Progenitor cell of endocrine pancreas (in vitro differentiated cells): ENCODE measurements at places on chromosomes 16 and 17.

- no peak for DNase-seq
These were observed 18.0 kb upstream of the NAGS start for GRCh38 chr17:43986225-43986981.

DNA sequence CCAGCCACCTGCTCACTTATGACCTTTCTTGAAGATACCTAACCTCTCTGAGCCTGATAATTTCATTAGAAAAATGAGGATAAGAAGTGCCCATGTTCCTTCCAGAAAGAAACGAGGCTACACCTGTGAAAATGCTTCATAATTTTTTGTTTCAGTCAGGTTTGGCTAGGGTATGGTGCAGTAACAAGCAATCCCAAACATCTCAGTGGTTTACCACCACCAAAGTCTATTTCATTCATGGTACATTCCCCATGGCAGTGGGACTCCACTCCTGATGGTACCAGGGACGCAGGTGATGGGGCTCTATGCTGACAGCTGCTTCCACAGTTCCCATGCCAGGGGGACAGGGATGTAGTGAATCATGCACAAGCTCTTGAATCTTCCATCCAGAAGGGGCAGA, 147.6 kb upstream of the CES5A start:
- DNase-seq, result no peak

- no peak for DNase-seq
These were observed 256.7 kb downstream of the CBLN1 start for GRCh38 chr16:49024896-49025295.

GRCh38 chr17:17070931-17071330, 28.7 kb downstream of the MPRIP start:
- DNase-seq, result no peak

- no peak for DNase-seq
These were observed 99.1 kb downstream of the RBFOX1 start for GRCh38 chr16:7431723-7432122.

GRCh38 chr17:2986925-2987324, 76.5 kb downstream of the OR1D5 start:
- DNase-seq, result no peak

DNA sequence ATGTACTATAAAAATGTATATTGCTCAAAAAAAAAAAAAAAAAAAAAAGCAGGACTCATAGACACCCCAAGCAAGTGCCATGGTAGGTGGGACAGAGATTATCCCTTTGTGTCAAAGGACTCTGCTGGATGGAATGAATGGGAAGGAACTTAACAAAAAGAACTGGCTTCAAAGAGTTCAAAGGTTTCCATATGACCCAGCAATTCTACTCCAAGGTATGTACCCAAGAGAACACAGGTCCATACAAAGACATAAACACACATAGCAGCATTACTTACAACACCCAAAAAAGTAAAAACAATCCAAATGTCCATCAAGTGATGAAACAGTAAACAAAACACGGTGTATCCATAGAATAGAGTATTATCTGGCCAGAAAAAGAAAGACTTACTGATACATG, 255.2 kb downstream of the SLC39A11 start:
- no peak for DNase-seq

DNA sequence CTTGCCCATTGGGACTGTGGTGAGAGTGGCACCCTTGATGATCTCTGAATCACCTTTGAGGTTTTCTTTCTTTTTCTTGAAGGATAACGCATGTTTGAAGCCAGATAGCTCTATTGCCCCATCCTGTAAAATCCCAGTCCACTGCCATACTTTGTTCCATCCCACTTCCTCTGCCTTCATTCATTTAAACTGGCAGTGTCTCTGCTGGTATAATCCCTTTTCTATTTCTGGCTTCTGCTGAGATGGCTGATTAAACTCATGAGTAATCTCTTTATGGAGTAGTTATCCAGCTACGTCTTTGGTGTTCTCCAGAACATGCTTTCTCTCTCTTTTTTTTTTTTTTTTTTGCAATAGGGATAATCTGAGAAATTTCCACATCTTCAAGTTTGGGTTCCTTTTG, 656.5 kb upstream of the SALL1 start:
- no peak for DNase-seq

- DNase-seq, result no peak
These were observed 1260.0 kb downstream of the CDH8 start for GRCh38 chr16:60776281-60776680.

DNA sequence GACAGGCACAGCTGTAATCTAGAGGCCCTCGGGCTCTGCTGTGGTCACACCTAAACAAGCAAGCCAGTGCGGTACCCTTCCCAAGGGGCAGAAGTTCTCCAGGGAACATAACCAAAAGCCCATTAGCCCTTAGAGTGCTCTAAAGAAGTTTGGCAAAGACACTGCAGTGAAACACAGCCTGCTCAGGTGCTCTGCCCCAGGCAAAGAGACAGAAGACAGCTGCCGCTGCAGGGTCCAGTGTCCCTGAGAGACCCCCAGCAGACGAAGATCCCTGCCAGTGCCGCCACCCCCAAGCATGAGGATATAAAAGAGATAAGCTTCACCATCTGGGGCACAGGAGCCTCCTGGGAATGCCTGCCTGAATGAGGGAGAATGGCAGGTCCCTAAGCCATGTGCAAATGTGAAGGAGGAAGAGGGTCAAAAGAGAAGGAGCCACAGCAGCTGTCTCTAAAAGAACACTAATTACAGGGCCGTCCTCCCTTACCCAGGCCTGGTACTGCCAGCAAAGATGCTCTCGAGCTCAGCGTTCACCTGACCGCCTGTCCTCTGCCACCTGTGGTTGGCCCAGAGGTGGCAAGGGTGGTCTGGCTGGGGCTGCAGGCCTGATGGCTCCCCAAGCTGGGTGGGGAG, 29.7 kb downstream of the CUEDC1 start:
- DNase-seq, result no peak

DNA sequence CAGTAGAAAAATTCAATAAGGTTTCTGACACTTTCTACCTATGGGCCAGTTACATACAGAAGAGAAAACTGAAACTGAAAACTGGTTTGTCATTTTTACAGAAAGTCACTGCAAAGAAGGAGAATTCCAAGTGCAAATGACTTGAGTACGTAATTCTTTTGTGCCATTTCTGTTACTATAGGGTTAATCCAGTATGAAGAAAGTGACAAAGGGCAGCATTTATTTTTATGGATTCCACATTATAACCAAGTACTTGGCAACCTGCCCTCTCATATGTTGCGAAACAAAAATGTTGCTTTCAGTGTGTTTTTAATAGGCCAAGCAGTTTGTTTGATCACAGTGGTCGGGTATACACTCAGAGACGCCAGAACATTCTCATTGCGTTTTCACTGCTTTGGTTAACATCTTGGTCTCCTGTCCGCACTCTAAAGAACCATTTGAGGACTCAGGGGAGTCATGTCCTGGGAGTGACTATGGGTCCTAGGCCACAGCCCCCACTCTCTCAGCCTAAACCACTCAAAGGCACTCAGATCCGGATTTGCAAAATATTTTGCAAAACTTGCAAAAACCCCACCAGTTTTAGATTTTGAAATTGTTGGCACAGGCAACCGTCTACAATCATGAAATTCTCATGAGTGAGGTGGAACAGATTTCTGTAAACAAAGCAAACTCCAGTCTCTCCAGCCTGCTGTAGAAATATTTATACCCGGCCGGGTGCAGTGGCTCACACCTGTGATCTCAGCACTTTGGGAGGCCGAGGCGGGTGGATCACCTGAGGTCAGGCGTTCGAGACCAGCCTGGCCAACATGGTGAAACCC, 15.4 kb upstream of the HELZ start:
- DNase-seq, result no peak

- DNase-seq, result no peak
These were observed 8.0 kb upstream of the CPPED1 start for GRCh38 chr16:12811441-12812383.

- no peak for DNase-seq
These were observed 43.0 kb downstream of the SNX11 start for GRCh38 chr17:48150597-48151001.

DNA sequence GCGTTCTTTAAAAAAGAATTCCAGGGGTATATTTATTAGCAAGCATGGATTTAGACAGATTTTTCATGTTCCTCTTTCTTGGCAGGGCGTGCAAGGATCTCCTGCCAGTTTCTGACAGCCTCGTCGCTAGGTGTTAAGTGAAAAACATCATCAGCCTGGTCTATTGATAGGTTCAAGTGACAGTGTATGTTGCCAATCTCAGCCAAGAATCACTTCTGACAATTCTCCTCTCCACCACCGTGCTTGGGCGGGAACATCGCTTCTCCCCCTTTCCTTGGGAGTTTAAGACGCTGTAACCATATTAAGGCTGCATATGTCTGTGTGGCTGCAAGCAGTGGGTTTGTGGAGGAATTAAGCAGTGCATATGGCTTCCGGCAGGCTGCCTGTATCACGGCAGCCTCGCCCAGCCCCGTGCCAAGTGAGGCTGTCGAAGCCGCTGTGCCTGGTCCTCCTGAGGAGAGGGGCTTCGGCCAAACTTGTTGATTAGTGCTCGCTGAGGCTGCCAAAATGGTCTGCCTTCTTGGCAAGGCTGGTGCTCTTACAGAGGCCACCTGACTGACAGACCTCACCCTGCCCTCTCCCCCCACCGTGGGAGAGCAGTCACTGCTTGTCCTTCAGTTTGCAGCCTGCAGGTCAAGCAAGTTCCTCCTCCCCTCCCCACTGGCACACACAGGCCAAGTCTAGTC, 132.2 kb upstream of the MPHOSPH6 start:
- no peak for DNase-seq

- DNase-seq, result no peak
These were observed 762 bp upstream of the CSF3 start for GRCh38 chr17:40014375-40014980.

DNA sequence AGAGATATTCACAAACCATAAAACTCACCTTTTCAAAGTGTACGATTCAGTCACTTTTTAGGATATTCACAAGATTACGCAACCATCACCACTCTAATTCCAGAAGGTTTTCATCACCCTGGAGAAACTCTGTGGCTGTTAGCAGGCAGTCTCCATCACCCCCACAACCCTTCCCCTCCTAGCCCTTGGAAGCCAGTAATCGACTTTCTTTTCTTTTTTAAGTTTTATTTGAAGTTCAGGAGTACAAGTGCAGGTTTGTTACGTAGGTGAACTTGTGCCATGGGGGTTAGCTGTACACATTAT, 363.5 kb downstream of the CPPED1 start:
- no peak for DNase-seq

GRCh38 chr17:62621223-62621622, 6.2 kb upstream of the MRC2 start:
- no peak for DNase-seq

- no peak for DNase-seq
These were observed 44.6 kb downstream of the ABAT start for GRCh38 chr16:8718851-8719680.

- no peak for DNase-seq
These were observed 9.8 kb downstream of the ESRP2 start for GRCh38 chr16:68226116-68226515.

- DNase-seq, result peak; percentile 61
These were observed 1.5 kb downstream of the NDRG4 start for GRCh38 chr16:58501242-58502131.

DNA sequence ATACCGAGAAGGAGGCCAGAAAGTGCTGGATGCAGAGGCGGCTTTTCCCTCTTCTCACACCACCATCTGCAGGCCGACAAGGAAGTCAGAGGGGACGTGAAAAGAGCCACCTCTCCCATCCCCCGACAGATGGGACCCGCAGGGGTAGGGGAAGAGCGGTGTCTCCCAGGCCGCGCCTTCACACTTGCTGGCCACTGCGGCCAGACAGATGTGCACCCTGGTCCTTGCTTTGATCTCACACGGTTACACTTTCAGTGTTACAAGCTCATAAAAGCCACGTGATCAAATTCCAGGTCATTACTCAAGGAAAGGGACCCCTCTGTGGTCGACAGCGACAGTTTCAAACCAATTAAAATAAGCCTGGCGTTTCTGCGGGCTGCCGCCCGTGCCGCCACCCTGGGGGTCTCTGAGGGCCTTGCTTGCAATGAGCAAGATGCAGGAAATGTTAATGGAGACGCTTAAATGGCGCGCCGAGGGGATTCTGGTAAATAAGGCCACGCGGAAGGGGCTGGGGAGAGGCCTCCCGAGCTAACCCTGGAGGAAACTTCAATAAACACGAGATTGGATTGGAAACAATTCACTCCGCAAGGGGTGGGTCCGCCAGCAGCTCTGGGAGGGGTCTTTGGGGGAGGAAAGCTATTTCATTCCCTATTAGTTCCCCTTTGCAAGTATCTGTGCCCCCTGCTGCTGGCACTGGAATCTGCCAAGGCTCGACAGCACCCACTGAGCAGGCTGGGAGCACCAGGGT, 240.9 kb downstream of the ENGASE start:
- no peak for DNase-seq

DNA sequence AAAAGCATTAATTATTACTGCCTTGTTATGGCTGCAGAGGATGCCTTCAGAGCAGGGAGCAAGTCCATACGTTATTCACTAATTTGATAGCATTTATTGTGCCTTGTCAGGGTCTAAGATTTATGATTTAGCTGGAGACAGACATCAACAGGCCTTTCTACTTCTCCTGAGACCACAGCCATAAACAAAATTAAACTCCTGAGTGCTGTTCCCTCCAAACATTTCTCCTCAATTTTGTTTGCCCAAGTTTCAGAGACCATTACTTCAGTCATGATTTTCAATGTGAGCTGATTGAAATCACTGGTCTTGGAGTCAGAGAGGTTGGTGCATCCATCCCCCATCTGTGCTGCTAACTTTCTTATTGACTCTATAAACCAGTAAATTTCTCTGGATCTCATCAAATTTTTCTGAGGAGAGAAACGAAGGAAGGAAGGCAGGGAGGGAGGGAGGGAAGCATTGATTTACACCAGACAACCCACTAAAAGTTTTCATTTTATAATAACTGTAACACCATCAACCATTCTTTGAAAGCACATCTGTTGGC, 423.6 kb upstream of the CDH11 start:
- DNase-seq, result no peak

- no peak for DNase-seq
These were observed 19.2 kb downstream of the NF1 start for GRCh38 chr17:31113939-31114338.

GRCh38 chr17:14843086-14843795, 421.9 kb downstream of the PMP22 start:
- no peak for DNase-seq

DNA sequence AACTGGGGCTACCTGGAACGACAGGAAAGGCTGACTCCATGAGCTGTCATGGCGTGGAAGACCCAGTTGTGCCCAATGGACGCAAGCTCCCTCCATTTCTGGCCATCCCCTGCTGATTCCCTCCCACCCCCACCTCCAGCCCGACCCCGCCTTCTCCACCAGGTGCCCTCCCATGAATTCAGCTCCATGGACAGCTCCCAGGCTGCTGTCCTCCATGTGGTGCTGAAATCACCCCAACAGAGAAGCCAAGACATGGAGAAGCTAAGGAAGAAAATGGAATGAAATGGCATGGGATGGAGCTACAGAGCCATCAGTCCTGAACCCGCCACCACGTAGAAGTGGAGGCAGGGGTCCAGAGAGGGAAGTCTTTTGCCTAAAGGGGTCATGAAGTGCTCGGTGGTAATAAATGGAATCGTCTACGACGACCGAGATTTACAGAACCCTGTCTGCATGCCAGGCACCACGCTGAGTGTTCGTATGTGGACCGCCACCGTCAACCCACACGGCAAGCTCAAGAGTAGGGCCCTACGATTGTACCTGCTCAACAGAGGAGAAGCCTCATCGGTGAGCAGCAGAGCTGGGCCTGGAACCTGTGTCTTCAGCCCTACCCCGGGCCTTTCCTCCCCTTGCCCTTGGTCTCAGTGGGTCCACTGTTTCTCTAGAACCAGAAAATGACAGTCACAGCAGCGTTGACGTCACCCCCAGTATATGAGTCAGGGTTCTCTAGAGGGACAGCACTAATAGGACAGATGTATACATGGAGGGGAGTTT, 9.3 kb upstream of the ZC3H18 start:
- DNase-seq, result peak; percentile 48
